AG08396 (cell line): ENCODE measurements at places on chromosomes 4 and X.

- no peak for DNase-seq
Measured at GRCh38 chrX:54246866-54247265, 63.8 kb upstream of the FAM120C start.

- DNase-seq, result no peak
Measured at GRCh38 chrX:132533409-132533808, 44.6 kb upstream of the MBNL3 start.

- peak; percentile 34 for DNase-seq
Measured at GRCh38 chr4:177339477-177340374, 30.1 kb downstream of the NEIL3 start.

DNA sequence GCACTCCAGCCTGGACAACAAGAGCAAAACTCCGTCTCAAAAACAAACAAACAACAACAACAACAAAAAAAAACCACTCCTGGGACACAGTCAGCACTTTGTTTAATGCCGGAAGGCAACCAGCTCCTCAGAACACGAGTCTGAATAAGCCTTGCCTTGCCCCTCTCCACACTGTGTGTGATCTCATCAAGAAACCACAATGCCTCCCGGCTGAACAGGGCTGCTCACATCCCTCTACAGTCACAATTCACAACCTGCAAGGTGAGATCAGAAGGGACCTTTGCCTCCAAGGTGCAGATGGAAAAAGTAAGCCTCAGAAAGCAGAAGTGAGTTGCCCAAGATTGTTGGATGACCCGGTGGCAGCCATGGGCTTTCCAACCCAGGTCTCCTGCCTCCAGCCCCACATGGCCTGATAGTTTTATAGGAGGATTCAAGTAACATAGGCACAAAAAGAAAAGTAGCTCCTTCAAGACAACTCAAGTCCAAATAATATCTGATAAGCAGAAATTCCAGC, 80.8 kb downstream of the JAKMIP1 start:
- DNase-seq, result no peak

- no peak for DNase-seq
Measured at GRCh38 chr4:118927974-118928373, 39.3 kb downstream of the SYNPO2 start.

GRCh38 chrX:34810364-34810763, 132.2 kb upstream of the FAM47B start:
- DNase-seq, result peak; percentile 18

DNA sequence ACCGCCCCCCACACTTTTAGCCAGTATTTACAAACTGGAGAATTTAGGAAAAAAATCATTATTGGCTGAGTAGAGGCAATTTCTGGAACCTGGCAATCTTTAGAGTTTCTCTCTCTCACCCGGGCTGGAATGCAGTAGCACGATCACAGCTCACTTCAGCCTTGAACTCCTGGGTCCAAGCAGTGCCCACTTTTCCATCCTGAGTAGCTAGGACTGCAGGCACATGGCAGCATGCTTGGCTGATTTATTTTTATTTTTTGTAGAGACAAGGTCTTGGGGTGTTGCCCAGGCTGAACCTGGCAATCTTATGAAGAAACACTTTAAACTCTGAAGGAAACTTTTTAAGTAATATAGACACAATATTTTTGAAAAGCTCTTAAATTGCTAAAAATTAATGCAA, 120.1 kb downstream of the AFF1 start:
- no peak for DNase-seq

GRCh38 chr4:85968945-85969819, 390.7 kb downstream of the MAPK10 start:
- DNase-seq, result peak; percentile 42

DNA sequence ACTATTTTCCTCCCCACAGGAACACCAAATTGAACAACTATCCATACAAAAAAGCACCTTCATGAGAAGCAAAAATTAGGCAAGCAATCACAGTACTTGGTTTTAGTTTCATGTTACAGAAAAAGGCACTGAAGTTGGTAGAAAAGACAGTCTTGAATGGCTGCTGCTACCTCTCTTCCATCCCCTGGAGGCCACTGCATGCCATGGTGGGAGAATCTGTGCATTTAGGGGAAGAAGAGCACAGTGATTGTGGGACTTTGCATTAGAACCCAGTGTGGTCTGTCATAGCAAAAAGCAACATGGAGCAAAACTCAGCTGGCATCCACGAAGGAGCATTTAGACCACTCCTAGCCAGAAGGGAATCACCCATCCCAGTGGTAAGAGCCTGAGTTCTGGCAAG, 941.9 kb downstream of the PCDH18 start:
- DNase-seq, result no peak

DNA sequence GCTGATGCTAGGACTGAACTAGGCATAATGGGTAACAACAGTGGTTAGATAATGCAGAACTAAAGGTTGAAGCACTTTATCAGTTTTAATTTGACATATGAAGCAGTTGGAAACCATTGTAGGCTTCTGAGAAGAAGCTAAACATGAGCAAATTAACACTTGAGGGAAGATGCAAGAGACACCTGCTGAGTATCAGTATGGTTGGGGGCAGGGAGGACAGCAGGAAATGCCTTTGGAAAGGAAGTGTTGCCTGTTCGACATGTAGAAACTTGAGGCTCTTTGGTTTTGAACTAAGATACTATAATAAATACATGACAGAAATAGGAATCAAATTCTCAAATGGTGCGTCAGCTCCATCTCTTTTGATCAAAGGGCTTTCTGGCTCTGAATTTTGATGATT, 115.6 kb downstream of the FHIP1A start:
- DNase-seq, result no peak

DNA sequence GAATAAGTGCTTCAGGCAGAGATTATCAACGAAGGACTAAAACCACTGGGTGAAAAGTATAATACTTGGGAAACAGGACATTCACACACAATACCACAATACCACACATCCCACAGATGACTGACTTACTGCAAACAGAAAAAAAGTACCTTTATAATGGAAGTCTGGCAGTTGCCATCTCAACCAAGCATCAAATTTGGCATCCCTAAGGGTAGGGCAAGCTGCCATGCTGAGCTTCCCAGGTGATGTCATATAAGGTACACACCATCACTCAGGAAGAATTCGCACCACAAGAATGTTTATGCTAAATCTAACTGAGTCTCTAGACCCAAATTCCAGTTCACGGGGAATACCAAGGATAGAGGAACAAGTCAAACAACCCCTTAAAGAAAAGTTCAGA, 9.1 kb downstream of the QDPR start:
- DNase-seq, result no peak

- peak; percentile 33 for DNase-seq
Measured at GRCh38 chr4:48778431-48779094, 1.5 kb downstream of the FRYL start.

- peak; percentile 62 for DNase-seq
Measured at GRCh38 chrX:154409222-154409871, at the start of gene DNASE1L1. Gene DNASE1L1 (minus strand): TSS chrX:154409254. CDS start chrX:154405568, 3,686 bp downstream.

- no peak for DNase-seq
Measured at GRCh38 chrX:148661035-148661434, 160.6 kb downstream of the AFF2 start.

DNA sequence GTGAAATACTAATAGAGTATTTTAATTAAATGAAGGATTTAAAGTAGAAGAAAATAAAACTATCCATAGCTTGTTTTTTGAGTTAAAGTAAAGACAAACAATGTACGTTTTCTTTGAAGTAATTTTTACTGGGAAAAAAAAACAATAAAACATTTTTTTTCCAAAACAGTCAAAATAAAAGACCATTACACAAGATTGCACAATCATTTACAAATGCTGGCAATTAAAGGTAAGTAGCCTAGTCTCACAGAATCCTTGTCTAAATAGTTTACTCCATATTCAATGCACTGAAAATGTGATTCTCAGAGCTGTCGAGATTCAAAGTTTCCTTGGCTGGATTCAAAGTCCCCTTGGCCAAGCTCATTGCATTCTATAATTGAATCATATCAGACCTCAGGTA, 21.2 kb downstream of the C4orf54 start:
- no peak for DNase-seq

GRCh38 chr4:158295053-158295452, 84.8 kb downstream of the TMEM144 start:
- DNase-seq, result no peak

- DNase-seq, result no peak
Measured at GRCh38 chr4:18733961-18734360, 712.4 kb upstream of the LCORL start.

DNA sequence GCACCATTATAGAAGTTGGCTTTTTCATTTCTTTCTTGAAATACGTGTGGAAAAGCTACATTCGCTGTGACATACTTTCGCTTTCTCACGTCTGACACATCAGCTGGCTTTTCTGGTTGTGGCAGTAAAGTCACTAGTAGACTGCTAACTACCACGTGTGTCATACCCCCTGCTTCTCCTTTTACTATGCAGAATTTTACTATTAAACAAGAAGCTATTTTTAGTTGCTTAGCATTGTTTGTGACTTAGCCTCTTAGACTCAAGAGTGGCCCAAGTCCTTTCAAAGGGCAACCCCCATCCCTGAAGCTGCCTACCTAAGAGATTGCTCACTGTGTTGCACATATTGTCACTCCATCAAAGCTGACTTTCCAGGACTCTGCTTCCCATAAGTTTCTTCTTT, 2.1 kb upstream of the IL2 start:
- peak; percentile 5 for DNase-seq

DNA sequence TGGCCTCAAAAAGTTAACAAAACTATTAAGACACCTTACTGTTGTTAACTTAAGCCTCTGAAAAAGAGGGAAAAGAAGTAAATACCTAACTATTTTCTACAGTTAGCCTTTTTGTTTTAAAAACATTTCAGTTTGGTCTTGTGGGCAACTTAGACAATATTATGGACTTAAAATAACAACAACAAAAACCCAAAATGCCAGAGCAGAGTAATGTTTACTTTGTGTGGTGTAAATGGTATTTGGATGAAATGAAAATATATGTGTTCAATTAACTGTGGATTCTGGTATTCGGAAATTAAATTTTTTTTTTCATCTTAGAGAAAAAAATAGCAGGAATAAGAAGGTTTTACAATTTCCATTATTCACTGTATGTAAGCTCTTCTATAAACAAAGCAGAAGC, 79.6 kb upstream of the NPNT start:
- DNase-seq, result no peak

- DNase-seq, result no peak
Measured at GRCh38 chr4:182219411-182220056, 23.7 kb upstream of the TENM3 start.

DNA sequence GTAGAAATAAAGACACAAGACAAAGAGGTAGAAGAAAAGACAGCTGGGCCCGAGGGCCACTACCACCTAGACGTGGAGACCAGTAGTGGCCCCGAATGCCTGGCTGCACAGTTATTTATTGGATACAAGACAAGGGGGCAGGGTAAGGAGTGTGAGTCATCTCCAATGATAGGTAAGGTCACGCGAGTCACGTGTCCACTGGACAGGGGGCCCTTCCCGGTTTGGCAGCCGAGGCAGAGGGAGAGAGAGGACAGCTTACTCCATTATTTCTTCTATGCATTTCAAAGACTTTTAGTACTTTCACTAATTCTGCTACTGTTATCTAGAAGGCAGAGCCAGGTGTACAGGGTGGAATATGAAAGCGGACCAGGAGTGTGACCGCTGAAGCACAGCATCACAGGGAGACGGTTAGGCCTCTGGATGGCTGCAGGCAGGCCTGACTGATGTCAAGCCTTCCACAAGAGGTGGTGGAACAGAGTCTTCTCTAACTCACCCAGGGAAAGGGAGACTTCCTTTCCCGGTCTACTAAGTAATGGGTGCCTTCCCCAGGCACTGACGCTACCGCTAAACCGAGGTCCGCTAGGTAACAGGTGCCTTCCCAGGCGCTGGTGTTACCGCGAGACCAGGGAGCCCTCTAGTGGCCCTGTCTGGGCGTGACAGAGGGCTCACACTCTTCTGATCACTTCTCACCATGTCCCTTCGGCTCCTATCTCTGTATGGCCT, 44.9 kb downstream of the ZBTB49 start:
- peak; percentile 37 for DNase-seq

- DNase-seq, result no peak
Measured at GRCh38 chr4:121597346-121597934, 99.3 kb downstream of the ANXA5 start.

- no peak for DNase-seq
Measured at GRCh38 chrX:32137525-32137924, 1065.7 kb upstream of the FTHL17 start.

GRCh38 chrX:109448282-109448938, 33.5 kb downstream of the GUCY2F start:
- DNase-seq, result no peak

DNA sequence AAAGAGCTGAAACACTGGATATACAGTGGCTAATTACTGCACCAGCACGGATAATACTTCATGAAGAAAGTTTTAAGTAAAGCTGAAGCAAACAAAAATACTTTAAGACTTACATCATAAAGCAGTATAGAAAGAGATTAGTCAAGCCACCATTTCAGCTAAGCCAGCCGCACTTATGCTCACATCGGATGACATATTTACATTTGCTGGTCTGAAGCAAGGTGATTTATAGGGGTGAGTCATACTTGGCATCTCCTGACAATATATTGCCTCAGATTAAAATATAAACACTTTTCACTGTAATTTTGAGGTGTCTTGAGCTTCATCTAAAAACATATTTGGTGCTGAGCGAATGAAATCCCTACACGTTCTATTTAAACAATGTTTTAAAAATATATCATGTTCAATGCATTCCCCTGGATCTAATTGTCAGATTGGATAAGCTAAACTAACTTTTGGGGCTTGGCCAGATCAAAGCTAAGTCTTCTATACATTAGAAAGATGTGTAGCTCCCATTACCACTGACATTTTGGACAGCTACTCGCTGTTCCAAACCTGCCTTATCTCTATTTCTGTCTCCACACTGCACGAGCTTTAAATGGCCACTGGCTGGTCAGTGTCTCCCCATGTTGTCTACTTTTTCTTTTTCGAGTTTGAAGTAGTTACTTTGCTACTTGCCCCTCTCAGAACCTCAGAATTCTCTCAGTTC, 103.2 kb downstream of the VCX2 start:
- no peak for DNase-seq

- no peak for DNase-seq
Measured at GRCh38 chr4:94570558-94570957, 118.8 kb downstream of the PDLIM5 start.

DNA sequence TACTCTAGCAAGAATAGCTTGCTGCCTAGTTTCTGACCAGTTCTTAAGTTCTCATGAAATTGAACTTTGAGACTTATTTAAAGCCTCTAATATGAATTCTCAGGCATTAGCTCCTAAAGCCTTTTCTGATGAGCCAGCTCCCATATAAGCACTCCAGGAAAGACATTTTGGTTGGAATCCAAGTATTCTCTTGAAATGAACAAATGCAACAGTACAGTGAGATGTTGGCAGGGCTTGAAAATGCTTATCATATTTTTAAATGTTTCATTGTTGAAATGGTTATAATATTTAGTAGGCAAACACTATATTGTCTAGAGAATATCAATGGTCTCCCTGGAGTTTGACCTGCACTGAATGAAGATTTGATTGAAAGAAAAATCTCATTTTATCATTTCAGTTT, 240.3 kb downstream of the ANK2 start:
- no peak for DNase-seq
